ENCODE measurements at places on chromosomes 13 and 19. TPM values are rescaled to one million over a fixed set of nuclear protein-coding genes. Genes with fewer than 3 reads are reported as not detected.

The ZNF527 gene
- 1.9 TPM for total RNA-seq

The CD209 gene
- not detected for total RNA-seq

The TMPRSS9 gene
- total RNA-seq = not detected

The TMEM255B gene
- 6.9 TPM for total RNA-seq

Data from epithelial cell of proximal tubule (primary cell).